ENCODE measurements at places on chromosomes 2 and 18.

DNA sequence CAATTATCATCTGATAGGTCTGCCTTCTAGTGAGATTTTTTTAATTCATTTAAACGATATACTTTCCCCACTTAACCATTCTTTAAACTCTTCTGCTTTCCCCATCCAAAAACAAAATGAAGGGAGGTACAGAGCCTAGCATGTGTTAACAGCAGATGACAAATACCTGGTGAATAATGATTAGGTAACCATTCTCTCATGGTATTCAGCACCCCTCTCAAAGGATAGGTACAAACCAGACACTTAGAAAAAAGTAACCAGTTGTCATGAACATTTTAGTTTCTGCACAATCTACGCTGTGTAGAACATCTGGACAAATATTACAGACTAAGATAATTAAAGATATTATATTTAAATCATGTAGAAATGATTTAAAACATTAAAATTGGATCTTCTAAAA is 56.3 kb downstream of the DNAH7 start:
- no peak for DNase-seq

DNA sequence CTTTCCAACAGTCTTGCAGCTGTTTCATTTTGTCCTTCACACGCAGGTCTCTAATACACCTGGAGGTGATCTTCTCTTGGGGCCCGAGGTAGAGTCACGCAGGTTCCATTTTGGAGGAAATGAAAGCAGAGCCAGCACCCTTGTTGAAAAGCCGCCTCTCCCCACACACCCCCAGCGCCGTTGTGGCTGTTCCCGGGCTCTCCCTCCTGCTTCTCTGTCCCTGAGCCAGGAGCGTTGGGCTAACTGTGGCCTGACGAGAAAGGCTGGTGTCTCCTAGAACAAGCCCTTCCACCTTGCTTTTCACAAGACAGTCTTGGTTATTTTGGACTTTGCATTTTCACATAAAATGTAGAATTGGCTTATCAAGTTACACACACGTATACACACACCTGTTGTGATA is 16.3 kb downstream of the SNED1 start:
- DNase-seq, result no peak

GRCh38 chr2:120224735-120225548 is 1.7 kb upstream of the TMEM185B start:
- no peak for DNase-seq

- no peak for DNase-seq
Observed at GRCh38 chr2:8442833-8443486, 238.9 kb upstream of the ID2 start.

DNA sequence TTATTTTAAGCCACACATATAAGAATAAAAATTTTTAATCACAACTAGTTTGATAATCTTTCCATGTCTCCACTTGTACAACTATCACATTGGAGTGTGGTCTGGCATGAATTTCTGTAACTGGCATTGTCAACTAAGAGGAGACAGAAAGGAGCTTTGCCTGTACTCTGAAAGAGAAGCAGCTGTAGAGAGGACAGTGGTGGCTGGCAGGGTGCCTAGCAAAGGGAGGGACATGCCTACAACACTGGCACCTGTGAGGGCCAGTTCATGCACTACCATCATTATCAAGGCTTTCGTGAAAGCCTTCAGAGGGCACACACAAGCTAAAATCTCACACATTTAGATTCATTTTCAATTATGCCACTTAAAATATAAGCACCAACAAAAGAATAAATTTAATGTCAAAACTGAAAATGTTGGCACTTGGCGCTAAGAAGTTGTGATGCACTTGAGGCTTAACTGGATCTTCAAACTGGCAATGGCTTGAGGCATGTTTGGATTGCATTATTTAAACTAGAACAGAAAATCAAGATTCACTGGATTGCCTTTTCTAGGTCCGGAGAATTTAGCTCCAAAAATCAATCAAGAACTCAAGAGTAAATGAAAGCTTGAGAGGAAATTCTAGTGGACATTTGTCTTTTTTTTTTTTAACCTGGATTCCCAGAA is 238.6 kb downstream of the ZNF385B start:
- no peak for DNase-seq

- no peak for DNase-seq
Observed at GRCh38 chr2:7983451-7983850, 698.4 kb upstream of the ID2 start.

GRCh38 chr2:71798266-71799012 is 345.1 kb downstream of the DYSF start:
- no peak for DNase-seq
